NCI-H510A treated with DMSO at 0.1 percent for 48 hours (cell line): ENCODE measurements at places on chromosomes 3 and 15.
A peak's percentile ranks its signal among the peaks of the same experiment; 100 is the strongest.

- DNase-seq = no peak
Measured at GRCh38 chr3:25021816-25022215, 406.2 kb upstream of the RARB start.

DNA sequence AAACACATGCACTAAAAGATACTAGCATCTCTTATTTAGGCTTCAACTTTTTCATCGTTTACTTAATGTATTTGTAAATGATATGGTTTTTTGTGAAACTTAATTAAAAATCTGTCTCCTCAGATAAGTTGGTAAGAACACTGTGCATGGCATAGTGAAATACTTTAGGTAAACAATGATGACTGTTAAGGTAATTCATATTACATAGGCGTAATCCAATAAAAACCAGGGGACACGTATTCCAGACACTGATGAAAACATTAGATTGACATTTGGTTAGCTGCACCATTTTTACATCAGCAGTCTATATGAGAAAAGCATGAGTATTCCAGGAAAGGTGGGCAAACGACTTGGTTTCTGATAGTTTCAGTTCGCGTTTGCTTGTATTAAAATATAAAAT lies 170.0 kb downstream of the MBNL1 start:
- no peak for DNase-seq

DNA sequence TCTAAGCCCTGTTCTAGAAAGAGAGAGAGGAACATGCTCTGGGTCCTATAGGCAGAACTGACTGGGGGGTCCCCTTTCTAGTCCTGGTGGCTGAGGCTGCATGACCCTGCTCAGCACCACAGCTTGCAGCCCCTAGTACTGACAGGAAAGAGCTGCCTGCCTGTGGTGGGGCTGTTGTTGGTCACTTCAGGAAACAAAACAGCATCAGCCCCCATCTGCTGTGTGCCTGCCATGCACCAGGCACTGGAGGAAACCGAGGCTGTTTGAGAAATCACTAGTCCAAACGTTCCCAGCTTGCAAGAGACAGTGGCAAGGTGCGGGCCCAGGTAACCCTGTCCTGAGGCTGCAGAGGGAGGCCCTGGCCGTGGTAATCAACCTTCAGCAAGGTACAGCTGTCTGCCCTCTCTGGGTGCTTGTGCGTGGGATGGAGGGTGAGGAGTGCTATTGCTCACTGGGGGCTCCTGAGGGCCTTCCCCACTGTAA lies 90.6 kb downstream of the IQSEC1 start:
- DNase-seq = no peak

GRCh38 chr15:78162038-78162437 lies 12.9 kb downstream of the IDH3A start:
- DNase-seq = no peak

- DNase-seq = no peak
Measured at GRCh38 chr15:51346136-51346535, 4.7 kb downstream of the GLDN start.

GRCh38 chr15:31525988-31526665 lies 199.5 kb downstream of the KLF13 start:
- no peak for DNase-seq

DNA sequence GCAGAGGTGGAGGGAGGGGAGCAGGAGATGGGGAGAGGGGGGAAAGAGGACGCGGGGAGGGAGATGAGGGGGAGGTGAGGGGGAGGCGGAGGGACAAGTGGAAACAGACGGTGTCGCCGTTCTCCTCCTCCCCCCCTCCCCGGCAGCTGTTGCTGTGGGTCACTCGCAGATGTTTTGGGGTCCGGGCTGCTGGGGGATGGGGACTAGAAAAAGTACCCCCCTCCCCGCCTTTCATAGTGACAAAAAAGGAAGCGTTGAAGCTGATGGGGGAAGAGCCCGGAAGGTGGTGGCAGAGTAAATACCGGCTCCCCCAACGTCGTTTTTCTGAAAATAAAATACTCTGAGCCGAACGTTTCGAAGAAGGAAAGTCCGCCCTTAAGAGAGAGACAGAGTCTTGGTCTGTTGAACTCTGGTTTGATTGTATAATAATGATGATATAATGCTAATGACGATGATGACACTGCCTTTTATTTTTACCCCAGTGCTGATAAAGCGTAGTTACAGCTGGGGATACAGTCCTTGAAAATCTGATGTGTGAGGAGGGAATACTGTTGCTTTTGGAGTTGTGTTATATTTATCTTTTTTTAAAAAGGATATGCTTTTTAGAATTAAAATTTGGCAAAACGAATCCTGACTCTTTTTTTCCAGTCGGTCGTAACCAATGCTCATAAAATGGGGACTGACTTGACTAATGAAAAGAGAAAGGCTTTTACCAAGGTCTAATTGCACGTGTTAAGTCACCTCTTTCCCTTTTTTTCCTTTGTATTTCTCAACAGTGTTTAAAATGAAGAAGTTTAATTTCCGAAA lies 993 bp downstream of the STXBP5L start:
- peak; percentile 15 for DNase-seq

DNA sequence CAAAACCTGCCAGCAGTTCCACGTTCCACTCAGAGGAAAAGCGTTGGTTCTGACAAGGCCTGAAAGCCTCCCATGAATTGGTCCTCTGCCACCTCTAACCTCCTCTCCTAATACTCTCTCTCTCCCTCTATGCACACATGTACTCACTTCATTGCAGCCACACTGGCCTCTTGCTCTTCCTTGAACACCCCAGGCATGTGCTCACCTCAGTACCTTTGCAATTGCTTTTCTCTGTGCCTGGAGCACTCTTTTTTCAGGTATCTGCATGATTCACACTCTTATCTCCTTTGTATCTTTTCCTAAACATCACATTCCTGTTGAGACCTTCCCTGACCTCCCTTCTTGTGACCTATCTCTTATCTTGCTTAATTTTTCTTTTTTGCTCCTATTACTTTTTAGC lies 178.2 kb upstream of the FEZF2 start:
- DNase-seq = no peak

DNA sequence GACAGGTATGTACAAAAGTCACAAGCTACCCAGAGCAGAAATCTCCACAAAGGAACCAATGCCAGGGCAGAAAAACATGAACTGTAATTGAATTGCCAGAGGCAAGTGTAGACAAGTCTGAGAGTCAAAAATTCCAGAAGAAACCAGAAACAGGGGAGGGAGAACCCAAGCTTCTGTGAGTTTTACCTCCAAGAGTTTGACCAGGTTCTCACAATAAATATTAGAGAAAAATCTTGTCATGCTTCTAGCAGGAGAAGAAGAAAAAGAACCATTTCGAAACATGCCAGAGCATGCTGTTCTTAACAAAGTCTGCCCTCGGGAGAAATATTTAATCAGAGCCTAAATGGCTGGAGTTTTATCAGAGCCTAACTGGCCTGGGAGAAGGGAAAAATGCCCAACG lies 32.5 kb upstream of the AP3B2 start:
- no peak for DNase-seq

GRCh38 chr15:99729920-99730319 lies 3.3 kb downstream of the LYSMD4 start:
- DNase-seq = no peak

DNA sequence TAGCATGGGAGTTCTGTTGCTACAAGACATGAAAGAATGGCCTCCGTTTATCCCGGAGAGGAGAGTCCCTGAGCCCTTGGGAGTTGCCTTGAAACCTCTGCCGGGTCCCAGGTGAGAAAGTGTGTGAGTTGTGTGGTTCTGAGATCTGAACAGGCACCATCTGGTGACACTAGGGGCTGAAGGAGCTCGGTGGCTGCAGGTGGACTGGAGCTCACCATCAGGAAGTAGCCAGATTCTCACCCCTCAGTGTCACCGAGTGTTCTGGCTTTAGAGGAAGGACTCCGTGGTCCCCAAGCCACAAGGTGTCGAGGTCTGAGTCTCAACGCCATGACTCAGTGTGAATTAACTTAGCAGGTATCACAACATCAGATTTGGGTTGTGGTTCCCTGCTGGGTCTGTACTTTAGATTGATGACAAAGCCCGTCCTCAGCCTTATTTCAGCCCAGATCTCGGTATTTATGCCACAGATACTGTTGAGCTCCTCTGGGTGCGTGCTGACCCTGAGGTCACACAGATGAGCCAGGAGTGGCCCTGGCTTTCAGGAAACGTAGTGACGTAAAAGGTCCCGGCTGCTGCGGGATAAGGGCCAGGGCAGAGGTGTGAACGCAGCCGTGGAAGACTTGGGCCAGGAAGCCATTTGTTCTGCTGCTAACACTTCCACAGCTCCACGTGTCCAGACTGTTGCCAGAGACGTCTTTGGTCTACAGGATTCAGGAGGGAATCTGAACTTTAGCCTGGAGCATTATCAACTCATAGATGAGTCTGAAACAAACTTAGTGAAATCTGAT lies 54.4 kb downstream of the PGPEP1L start:
- no peak for DNase-seq

DNA sequence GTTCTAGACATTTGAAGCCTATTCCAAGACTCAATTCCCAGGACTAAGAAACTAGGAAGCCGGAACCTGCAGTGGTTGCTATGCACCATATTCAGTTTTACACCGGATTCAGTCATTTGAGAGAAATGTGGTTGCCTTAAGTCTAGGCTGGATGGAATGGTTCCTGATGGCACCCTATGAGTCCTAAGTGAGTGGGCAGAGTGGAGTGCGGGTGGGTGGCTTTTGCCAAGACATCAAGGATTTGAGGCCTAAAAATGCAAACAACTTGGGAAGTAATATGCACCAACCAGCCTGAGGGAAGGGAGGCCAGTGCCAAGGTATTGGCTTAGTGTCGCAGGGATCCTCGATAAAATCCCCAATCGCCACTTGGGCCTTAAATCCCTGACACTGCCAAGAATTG lies 4.2 kb upstream of the CD276 start:
- DNase-seq = no peak

DNA sequence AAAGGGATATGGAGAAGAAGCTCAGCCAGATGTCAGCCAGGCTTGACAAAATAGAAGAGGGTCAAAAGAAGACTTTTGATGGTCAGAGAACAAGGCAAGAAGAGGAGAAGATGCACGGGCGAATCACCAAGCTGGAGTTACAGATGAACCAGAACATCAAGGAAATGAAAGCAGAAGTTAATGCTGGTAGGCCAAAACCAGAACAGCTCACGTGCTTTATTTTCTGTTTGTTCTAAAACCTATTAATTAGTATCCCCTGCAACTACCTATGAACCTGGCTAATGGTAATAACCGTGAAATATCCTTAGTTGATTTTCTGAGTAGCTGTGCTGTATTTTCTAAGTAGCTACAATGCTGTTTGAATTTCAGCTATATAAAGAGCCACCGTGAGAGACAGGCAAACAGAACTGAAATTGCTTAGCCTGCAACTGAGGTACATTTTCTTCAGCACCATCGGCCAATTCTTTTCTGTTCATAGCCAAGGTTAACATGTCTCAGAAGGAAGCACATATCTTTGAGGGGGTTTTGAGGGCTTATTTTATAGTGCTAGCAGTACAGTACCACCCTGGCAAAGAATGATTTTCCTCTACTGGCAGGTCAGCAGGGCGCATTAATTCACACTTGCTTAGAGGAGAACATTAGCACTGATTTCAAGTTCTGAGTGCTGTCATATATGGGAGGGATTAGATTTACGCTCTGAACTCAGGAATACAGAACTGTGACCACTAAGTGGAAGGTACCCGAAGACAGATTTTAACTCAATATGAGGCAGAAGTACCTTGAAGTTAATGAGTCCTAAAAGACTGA lies 78.9 kb downstream of the FAM81A start:
- no peak for DNase-seq

DNA sequence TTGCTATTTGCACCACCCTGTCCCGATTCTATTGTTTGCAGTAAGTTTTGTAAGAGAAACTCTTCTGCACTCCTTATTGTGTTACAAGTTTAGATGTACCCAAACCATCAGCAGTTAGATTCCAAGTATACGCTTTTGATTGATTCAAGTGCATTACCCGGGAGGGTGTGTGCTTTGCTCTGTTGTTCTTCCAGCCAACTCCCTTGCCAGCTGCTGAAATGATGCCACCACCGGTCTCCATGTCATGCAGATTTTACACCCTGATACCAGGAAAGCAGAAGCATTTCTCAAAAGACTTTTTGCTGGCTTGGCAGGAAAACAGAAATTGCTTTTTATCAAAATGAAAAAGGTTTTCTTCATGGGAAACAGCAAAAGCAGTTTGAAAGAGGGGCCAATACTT lies 1006.6 kb upstream of the CFAP20DC start:
- DNase-seq = no peak

GRCh38 chr3:133112666-133113065 lies 74.5 kb downstream of the TMEM108 start:
- DNase-seq = no peak

DNA sequence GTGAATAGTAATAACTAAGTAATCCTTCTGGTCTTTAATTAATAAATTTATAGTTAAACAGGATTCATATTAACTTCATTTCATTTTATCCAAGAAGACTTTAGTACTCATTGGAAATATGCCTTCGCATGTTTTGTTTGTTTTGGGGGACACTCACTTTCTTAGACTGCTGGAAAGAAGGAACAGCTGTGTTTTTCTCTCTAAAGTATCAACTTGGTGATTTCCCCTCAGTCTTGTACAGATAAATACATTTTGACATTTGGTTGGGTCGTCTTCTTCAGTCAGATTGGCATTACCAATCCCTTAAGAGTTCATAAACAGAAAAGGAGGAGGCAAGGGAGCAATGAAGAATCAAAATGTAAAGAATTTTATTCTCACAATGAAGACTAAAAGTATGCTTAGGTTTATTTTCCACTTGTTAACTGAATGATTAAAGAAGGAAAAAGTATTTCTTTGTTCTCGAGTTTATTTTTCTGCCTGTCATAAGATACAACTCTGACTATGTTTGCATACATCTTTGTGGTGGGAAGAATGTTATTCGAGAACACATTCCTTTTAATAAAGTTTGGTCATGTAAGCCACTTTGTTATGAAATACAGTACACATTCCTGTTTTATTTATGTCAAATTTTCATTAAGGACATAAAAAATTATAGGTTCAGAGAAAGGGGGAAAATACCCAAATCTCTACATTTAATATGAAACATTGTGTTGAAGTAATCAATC lies 140.2 kb downstream of the GMNC start:
- no peak for DNase-seq

DNA sequence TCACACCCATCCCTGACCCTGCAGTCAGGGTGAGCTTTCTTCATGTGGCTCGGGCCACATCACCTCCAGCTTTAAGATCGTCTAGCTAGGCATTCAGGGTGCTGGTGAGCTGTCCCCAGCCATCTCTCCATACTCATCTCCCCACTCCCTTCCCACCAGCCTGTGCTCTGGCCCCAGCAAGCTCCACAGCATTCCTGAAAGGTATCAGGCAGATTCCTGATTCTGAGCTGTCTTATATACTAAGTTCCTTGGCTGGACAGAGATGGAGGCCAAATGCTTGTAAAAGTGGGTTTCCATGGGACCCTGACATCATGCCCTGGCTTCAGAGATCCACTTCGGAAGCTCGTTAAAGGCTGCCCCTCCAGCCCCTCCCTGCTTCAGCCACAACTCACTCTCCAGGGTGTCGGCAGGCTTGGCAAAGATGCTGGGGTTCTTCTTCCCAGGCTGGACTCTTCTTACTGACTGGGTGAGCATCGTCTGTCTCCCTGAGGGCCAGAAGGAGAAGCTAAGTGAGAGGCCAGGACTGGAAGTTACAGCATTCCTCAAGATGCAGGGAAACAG lies 3.9 kb downstream of the CILP start:
- DNase-seq = no peak

GRCh38 chr3:5290915-5291314 lies 103.4 kb downstream of the EDEM1 start:
- DNase-seq = no peak
